ENCODE measurements at places on chromosomes 6 and 20.

DNA sequence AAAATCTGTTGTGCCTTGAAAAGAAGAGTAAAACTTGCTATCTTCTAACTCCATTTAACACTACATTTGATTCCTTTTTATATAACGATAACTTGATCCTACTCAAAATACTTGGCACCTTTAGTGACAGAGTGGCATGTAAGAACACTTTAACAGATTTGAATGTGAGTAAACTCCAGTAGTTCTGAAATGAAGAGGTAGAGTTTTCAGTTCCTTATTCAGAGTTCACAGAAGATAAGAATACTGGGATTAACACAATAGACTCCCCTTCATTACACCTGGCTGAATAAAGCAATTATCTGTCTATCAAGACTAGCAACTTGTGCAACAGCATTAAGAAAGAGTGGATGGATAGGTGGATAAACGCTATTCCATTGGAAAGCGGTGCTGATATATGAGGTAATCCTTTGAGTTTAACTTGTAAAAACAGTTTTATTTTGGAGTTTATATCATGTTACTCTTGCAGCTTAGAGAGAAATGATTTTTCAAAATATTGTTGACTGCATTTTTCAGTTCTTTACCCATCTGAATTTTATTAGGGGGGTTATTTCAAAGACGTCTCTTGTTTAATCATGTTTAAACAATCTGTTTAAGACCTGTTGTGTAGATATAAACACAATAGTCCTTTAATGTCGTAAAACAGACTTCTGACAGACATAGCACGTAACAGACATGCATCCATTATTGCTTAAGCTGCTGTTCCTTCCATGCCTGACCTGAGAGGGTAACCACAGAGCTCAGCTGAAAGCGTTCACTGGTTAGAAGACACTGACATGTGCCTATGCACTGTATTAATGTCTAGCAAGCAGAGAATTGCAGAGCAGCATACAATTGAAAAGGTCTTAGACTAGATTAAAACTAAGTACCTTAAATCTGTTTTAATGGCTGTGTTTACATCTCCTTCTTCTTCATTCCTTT lies 102.4 kb upstream of the SUPT3H start:
- no peak for DNase-seq

DNA sequence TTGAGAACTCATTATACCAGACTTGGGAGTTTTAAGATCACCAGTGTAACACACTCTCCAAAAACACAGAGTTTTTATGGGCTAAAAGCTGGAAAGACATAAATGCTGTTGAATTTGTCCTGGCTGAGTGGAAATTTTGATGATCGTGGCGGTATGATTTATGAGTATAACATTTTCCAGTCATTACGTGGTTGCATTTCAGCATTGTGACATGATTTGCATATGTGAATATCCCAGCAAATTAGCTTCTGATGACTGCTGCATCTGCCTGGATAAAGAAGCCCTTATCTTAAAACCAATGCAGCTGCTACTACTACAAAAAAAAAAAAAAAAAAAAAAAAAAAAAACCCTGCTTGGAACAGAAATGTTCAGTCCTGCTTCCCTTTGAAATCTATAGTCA lies 850.9 kb downstream of the TFAP2A start:
- DNase-seq, result no peak

GRCh38 chr6:142121342-142121741 lies 11.4 kb upstream of the GJE1 start:
- DNase-seq, result no peak

DNA sequence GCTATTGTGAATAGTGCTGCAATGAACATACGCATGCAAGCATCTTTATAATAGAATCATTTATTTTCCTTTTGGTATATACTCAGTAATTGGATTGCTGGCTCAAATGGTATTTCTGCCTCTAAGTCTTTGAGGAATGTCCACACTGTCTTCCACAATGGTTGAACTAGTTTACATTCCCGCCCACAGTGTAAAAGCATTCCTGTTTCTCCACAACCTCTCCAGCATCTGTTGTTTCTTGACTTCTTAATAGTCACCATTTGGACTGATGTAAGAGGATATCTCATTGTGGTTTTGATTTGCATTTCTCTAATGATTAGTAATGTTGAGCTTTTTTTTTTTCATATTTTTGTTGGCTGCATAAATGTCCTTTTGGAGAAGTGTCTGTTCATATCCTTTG lies 208.7 kb downstream of the PHF3 start:
- DNase-seq, result no peak

- DNase-seq, result no peak
Measured at GRCh38 chr6:149275621-149276020, 41.9 kb upstream of the TAB2 start.

DNA sequence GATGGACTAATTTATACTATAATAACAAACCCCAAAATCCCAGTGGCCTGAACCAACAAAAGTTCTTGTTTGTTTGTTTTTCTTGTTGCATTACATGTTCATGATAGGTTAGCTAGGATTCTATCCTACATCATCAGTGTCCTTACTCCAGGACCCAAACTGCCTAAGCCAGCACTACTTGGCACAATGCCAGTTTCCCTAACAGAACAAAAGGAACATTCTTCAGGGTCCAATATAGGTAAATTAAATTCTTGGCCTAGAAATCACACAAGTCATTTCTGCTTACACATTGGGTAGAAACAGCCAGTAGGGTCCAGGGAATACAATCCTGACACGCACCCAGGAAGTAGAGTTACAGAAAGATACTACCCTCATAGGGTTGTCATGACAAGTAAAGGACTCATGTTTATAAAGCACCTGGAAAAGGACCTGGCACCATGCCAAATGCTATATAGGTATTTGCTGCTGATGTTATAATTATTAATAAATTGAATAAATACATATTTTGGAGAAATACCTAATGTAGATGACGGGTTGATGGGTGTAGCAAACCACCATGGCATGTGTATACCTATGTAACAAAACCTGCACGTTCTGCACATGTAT lies 38.8 kb downstream of the RCAN2 start:
- DNase-seq, result no peak

GRCh38 chr6:39018103-39018502 lies 30.5 kb upstream of the GLP1R start:
- DNase-seq, result no peak

- no peak for DNase-seq
Measured at GRCh38 chr6:130624046-130624445, 203.2 kb upstream of the SMLR1 start.

DNA sequence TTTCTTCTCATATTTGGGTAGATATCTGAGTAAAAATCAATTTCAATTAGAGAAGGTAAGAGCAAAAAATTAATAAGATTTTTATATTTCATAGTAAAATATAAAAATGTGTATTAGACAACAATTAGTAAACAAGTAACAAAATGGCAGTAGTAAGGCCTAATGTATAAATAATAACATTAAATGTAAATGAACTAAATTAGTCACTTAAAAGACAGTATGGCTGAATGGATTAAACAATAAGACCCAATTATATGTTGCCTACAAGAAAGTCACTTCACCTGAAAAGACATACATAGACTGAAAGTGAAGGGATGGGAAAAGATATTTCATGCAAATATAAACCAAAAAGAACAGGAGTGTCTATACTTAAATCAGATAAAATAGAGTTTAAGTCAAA lies 147.6 kb downstream of the TRMT11 start:
- DNase-seq, result no peak

DNA sequence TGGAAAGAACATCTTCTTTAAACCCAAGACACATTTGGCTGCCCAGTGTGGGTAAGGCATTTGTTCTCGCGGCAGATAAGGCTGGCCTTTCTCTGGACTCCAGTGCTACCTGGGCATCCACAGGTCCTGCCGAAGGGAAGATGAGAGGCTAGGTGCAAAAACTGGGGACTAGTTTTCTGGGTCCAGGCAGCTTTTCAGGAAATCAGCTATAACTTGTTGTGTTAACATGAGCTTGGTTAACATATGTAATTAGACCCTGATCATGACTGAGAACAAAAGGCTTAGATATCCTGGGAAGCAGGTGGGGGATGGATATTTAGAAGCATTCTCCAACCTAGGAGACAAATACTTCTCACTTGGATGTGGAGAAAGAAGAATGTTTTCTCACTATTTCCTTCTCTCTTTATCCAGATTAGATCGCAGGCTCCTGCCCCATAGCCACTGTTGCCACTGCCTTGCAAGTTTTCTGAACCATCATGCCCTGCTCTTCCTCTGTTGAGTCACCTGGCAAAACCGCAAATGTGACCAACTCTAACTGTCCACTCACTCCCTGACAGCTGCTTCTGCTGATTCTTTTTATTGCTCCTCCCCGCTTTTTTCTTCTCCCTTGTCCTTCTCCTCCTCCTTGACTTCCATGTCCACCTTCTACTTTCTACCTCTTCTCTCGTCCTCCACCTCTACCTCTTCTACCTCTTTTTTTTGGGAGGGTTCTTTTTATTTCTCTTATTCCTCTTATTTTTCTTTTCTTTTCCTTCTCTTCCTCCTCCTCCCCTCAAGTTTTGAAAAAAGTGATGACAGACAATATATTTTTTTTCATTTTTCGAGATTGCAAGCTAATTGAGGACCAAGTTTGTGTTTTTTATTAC lies 258.1 kb downstream of the UTRN start:
- no peak for DNase-seq

All from stimulated activated CD8-positive, alpha-beta memory T cell treated with anti-CD3 and anti-CD28 coated beads, Interleukin-15, amount 100 ng/mL, for 4 hours (primary cell).